ENCODE measurements at places on chromosomes 3 and 15.

DNA sequence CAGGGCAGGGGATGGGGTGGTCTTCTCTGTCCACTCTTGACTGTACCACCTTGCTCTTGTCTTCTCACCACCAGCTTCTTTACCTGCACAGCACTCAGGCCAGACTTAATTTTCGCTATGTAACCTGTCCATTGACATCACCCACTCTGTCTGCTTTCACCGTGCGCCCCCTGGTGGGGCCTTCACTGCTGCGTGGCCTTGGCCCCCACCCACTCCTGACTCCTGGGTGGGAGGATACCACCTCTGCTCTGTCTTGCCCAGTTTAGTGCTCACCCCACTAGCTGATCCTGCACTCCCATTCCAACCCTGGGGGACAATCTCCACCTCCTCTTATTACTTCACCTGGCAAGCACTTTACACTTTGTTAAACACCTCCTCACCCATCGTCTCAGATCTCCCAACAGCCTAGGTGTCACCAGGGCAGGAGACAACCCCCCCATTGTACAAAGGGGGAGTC lies 17.7 kb downstream of the PTH1R start:
- DNase-seq, result peak; percentile 63

DNA sequence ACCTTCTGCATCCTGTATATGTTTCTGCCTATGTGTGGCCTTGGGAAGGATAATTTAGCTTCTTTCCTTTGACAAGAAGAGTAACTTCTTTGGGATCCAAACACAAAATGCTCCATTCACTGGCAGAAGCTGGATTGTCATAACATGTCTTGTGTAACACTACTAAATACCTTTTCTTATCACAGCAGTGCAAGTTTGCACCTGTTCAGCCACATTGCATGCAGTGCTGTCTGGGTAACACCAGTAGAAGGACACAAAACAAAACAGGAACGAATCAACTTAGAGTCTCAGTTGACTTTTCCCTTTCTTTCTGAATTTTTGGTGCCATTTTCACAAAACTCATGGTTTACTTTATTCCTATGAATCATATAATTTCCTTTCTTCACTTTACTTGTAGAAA lies 43.6 kb upstream of the TNIK start:
- no peak for DNase-seq

DNA sequence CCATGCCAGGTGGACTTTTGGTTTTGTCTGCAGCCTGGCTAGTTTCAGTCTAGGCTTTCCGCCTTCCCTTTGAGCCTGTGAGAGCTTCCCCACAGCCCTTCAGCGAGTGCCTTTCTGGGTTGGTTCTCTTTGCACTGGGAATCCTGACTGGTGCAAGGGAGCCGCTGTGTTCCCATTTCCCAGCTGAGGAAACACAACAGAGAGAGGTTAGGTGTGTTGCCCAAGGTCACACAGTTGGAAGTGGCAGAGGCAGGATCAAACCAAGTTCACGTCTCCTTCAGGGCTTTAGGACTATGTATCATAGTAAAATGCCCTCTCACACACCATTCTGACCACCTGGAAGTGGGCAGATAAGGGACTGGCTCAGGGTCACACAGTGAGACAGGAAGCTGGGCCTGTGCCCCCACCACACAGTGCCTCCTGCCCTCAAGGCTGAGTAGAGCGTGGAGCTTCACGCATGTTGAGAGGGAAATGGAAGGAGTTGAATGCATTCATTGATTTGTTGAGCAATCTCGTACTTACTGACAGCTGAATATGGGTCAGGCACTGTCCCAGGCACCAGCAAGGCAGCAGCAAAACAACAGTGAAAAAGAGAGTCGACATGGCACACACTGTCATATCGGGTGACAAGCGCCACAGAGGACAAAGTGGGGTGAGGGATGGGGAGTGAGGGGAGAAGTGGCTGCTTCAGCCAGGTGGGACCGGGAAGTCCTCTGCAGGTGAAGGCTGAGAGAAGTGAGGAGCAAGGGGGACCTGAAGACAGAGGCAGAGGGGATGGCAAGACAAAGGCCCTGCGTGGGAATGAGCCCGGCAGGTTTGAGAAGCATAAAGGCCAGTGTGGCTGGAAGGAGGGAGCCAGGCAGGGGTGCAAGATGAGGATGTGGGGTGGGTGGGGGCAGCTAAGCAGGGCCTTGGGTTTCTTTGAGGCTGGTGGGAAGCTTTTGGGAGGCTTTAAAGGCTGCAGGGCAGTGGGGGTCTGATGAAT lies 12.3 kb upstream of the ANPEP start:
- DNase-seq, result no peak

DNA sequence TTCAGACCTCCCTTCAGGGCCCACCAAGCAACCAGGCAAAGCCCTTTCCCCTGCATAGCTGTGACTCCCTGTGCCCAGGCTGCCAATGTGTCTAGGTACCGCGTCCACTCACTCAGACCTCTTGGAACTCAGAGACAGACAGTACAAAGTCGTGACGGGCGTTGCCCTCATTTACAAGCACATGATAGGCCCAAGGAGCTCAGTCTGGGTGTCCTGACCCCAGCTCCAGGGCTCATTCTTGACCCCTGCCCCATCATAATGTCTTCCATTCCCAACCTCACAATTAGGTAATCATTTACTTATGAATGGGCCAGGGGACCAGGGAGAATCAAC lies 56.0 kb downstream of the KLF13 start:
- DNase-seq, result no peak

DNA sequence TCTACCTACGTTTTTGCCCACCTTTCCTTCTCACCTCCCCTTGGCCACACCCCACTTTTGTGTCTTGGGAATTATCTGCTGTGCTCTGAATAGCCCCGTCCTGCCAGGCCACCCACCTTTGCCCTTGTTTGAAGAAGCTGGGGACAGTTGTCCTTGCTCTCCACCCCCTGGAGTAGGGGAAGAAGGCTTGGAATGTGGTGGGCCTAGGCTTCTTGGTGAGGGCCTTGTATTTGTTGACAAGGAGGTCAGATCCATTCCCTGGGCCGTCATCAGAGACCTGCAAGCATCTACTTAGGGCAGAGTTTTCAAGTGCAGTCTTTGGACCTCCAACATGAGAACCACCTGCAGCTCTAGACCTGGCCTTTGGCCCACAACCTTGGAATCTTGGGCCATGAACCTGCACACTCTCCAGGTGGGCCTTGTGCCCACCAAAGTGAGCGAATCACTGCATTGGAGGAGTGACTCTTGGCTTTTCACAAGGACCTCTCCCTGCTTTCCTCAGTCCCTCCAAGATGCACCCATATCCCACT lies 160.6 kb downstream of the APBA2 start:
- DNase-seq, result no peak

GRCh38 chr15:48425051-48425450 lies 93.8 kb downstream of the DUT start:
- DNase-seq, result no peak

- no peak for DNase-seq
Observed at GRCh38 chr3:52827441-52827840, 3.0 kb downstream of the ITIH4 start.

- no peak for DNase-seq
Observed at GRCh38 chr3:42300778-42301177, 34.8 kb upstream of the CCK start.

GRCh38 chr3:97835761-97836160 lies 13.9 kb downstream of the CRYBG3 start:
- DNase-seq, result no peak

- no peak for DNase-seq
Observed at GRCh38 chr15:45640616-45641015, 5.8 kb downstream of the SQOR start.

- no peak for DNase-seq
Observed at GRCh38 chr3:13863965-13864595, 15.8 kb downstream of the WNT7A start.

DNA sequence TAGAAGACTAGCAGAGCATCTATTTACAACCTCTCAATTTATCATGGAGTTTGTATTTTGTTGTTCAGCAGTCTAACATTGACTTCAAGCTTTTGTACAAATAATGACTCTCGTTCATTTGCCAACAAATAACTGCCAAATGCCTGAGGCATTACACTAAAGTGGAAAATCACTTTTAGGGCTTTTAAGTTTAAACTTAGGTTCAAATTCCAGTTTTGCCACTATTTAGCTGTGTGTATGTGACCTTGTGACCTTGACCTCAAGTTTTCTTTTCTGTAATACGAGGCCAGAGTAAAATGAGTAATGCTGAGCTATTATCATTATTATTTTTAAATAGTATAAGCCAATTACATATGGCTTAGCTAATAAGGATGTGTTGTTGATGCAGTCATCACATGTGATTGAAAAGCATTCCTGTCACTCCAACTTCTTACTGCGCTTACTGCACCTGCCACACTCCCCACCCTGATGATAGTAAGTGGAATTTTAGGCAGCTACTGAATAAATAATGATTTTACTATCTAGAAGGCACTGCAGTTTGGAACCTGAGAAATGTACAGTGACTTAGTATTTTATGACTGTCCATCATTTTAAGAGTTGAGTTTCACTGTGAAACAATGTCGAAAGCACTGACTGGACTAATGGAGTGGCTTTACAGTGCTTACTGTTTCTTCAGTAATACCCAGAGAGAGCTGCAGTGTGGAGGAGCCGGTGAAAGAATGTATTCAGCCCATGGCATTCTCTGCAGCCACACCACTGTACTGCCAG lies 16.3 kb downstream of the ARL8B start:
- no peak for DNase-seq

GRCh38 chr3:150079029-150079739 lies 108.5 kb upstream of the PFN2 start:
- DNase-seq, result no peak

DNA sequence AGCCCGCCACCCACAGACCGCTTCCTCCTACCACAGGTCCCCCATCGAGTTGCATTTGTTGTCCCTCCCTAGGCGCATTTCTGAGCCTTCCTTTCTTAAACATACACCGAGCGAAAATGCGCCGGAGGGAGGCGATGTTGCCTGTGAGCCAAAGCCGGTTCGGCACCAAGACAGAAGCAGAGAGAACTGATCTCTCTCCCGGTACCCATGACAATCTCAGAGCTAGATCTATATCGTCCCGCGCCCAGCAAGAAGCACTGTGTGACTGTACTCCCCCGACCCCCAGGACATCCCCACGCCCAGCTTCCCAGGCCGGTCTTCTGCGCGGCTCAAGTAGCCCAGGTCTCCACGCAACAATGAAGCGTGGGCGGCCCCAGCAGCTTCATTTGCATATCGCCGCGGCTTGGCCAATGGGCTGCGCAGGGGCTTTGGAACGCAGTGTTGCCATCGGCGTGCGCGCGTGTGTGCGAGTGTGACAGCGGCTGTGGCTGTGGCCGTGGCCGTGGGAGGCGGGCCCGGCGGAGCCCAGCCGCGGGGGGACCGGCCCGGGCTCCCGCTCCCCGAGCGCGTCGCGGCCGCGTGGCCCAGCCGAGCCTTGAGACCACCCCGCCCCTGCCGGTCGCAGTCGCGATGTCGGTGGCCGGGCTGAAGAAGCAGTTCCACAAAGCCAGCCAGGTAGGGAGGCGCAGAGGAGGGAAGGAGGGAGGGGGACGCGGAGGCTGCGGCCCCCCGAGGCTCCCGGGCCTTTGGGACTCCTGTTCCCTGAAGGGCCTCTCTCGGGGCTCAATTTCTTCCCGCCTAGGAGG lies at the start of gene SH3GL3:
Gene SH3GL3 (plus strand): TSS at position 438 of the 806 bp plus-strand sequence. CDS start 193 bp downstream, at position 631.
- no peak for DNase-seq

- DNase-seq, result no peak
Observed at GRCh38 chr3:176867681-176868663, 329.3 kb downstream of the TBL1XR1 start.

- no peak for DNase-seq
Observed at GRCh38 chr15:29143909-29144635, 125.5 kb downstream of the NSMCE3 start.

DNA sequence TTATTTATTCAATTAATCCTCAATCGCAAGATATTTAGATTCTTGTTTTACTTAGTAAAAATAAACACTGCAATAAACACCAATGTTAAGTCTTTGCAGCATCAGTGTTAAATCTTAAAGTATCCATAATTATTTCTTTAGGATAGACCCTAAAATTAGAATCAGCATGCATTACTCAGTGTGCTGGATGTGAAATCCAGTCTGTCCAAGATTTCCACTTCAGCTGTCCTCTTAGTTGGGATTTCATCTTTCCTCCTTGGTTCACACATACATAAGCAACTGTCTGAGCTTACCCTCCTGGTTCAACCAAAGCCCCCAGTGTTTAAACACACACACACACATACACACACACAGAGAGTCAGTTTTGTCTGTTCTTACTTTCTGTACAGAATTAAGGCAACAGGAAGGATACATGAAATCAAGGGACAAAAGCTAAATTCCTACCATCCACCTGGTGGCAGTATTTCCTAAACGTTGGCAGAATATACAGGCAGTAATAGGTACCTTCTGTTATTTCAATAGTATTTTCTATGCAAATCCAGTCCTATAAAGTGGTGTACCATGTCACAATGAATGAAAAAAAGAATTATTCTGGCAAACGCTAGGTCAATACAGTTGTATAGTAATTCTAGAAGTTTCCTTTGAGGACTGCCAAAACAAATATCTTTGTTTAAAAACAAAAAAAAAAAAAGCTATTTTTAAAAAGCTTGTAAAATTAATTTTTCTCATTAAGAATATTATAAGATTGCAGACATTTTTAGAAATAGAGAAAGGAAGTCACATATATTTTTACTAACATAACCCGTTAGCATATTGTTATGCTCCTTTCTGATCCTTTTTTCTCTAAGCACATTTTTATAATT lies 27.3 kb upstream of the DMXL2 start:
- peak; percentile 7 for DNase-seq

DNA sequence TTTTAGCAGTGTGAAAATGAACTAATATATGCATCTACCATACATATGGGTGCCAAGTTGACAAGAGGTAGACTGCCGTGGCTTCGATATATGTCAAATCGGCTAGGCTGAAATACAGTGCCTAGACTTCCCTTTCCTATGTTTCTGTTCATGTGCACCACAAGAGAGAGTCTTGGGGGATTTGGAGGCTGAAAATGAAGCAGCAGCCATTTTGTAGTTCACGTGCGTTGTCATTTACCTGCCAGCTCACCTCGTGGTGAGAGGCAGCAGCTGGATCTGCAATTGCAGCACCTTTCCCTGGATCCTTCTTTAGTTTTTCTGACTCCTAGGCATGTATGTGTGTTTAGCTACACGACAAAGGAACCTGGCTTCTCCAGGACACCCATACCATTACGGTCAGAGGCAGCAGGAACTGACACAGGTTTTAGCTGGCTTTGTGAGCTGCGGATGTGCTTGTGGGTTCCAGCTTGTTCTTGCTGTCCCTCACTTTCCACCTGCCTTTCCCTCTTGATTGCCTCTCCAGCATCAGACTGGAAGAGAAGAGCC lies 40.5 kb upstream of the SIAH2 start:
- no peak for DNase-seq

DNA sequence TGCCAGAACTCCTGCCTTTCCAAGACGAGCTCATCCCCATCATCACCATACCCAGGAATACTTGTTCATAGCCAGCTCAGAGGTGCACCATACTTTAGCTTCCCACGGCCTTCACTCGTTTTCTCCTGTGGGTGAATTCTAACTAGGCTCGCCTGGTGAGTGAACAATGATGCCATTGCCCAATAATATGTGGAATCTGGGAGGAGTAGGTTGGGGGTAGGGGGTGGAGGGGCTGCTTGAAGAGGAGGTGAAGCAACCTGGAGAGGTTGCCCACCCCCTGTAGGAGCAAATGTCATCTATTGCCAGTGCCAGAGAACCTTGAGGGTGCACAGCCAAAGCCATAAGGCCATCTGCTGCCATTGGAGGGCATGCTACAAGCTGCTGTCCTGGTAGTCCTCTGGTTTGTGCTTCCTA lies 592 bp upstream of the ZNF445 start:
- no peak for DNase-seq

GRCh38 chr3:185215873-185216606 lies 37.8 kb downstream of the EHHADH start:
- DNase-seq, result no peak

GRCh38 chr3:69251078-69251805 lies 128.8 kb upstream of the LMOD3 start:
- DNase-seq, result no peak

- no peak for DNase-seq
Observed at GRCh38 chr3:46400000-46400734, 6.7 kb downstream of the CCR5AS start.
